ENCODE measurements at places on chromosomes 16 and 17.

DNA sequence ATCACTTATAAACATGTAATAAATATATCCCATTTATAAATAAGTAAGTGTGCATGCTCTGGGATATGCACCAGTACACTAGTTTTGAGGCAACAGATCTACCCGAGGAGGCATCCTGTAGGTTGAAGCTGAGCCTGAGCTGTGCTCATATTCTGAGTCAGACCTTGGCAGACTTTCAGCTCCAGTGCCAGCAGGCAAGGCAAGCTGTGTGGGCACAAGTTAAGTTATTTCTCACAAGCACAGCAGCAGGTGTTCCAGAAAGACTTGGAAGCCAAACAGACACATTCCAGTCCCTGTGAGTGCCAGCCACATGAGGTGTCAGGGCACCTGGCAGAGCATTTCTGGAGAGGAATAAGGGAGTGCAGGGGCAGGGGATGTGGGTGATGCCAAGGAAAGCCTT lies 1.3 kb upstream of the CLEC19A start:
- peak; percentile 13 for DNase-seq

DNA sequence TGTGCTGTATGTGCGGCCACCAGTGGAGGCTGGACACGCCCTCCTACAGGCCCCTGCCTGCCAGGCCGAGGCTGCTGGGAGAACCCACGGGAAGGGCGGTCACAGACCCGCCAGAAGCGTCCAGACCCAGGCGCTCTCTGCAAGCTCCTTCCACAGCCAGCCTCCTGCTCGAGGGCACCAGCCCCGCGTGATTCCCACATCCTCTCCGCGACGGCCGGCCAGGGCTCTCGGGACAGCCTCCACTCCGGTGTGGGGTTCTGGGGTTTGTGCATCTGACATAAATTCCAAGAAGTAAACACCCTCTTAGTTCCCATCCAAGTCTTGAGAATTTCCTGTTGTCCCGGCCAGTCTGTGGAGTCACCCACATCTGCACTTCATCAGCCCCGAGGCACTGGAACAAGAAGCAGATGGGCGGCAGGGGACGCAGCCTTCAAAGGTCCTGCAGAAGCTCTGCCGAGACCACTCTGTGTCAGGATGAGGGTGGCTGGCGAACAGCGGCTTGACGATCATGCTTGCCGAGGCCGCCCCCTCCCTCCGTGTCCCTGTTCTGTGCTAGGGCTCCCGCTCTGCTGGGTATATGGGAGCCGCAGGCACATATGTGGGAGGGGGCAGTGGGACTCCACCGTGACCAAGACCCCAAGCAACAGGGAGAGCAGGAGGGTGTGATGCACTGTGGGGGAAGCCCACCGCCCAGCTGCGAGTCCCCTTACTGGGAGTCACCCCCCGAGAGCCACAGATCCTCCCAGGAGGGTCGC lies 2.4 kb upstream of the TMEM204 start:
- no peak for DNase-seq

DNA sequence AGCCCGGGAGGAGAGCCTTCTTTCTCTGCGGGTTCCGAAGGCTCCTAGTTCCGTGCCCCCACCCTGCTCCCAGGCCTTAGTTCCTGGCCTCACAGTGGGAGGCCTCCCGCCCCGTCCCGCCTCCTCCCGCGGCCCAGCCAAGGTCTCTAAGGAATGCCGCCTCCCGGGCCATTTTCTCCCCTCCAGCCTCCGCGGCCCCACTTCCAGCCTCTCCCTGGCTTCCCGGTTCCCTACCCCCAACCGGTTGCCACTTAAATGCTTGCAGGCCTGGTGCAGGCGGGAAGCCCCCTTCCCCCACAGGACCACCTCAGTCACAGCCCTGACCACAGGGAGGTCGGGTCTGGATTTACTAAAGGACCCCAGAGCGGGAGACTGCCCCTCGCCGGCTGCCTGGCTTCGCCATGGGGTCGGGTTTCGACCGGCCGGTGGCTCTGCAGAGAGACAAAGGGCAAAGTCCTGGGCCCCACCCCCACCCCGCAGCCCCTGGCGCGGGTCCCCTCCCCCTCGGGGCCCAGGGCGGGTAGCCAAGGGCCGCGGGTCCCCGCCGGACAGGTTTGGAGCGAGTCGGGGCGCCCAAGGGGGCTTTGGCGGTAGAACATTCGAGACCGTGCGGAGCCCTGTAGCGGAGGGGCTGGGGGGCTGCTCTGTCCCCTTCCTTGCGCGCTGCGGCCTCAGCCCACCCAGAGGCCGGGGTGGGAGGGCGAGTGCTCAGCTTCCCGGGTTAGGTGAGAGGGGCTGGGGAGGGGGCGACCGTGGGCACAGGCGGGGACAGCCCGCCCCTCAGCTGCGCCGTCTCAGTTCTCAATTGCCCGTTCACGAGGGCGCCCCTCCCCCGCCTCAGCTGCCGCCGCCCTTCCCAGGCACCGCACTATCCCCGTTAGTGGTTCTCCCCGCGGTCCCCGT lies 16.4 kb downstream of the IGF2BP1 start:
- DNase-seq = no peak

DNA sequence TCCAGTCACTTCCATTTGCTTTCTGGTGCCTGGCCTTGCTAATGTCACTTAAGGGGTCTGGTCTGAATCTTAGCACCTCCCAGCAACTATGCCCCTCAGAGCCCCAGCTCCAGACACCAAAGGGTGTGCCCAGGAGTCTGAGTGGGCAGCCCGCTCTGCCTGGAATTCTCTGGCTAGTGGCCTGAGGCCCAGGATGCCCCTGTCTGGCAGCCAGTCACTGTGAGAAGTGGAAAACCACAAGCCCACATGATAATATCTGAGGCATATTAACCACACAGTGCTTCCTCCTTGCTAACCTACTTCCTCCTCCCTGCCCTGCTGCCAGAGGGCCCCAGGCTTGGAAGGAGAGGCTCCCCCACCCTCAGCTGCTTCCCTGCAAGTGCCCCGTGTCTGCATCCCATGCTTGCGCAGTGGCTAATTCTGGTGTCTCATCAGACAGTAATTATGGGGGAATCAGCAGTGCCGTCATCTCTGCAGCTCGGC lies 14.0 kb downstream of the SRCIN1 start:
- DNase-seq = no peak

GRCh38 chr17:80682372-80682771 lies 137.7 kb downstream of the RPTOR start:
- no peak for DNase-seq

All from activated T-cell treated with anti-CD3 and anti-CD28 coated beads, Interleukin-2, amount 50 U/mL, for 72 hours (primary cell).